MV-4-11 (cell line): ENCODE measurements at places on chromosomes 4 and X.
A peak's percentile ranks its signal among the peaks of the same experiment; 100 is the strongest.

DNA sequence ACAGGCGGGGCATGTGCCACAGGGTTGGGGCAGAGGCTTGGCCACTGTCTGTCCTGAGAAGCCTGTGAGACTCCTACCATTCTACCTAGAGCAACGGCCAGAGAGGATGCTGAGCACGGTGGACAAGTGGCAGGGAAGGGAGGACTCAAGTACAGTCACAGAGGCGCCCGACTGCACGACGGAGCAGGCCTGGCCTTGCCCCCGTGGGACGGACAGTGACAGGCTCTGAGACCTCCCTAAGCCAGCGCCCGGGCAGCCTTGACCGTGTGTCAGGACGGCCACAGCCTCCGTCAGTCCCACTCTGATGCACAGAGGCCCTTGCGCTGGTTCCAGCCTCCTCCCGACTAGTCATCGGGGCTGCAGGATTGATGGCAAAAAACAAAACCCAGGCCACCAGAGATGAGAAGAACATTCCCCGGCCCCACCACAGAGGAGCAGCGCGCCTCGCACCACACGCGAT lies 36.7 kb upstream of the MXD4 start:
- no peak for DNase-seq

DNA sequence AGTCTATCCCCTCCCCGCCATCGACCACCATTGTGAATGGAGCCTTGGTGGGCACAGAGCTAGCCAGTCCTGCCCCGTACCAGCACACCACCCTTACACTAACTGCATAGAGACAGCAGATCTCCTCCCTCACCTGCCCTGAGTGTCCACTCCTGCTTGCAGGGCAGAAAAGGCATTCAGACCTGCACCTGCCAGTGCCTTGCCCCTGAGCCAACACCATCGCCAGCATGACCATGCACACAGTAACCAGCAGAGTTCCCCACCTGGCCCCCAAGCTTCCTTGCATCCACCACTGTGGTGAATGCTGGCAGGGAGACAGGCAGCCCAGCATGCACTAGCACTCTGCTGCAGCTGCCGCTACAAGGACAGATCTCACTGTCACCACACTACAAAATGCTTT lies 397.1 kb downstream of the KLHL4 start:
- DNase-seq: no peak

DNA sequence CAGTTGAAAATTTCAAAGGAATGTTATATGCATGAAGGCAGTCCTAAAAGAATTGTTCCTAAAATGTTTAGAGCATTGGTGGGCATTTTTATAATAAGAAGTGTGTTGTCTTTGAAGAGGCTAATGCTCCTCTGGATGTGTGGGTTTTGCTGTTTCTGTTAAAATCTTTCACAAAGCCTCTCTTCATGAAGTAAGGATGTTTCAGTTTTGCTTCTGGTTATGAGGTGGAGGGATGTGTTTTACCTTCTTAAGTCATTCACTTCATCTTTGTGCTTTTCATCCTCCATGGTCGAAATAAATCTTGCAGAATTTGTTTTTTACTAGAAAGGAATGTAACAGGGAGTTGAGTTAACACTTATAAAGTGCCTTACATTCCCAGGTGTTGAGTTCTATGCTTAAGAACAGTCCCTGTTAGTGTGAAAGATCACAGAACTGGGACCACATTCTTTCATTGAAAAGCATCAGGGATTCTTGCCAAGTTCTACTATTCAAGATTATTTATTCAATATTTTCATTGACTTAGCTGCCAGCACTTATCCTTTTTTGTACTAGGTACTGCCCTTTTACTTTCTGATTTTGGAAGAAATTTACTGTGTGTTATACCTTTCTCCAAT lies 21.1 kb downstream of the FHIP1A start:
- no peak for DNase-seq

DNA sequence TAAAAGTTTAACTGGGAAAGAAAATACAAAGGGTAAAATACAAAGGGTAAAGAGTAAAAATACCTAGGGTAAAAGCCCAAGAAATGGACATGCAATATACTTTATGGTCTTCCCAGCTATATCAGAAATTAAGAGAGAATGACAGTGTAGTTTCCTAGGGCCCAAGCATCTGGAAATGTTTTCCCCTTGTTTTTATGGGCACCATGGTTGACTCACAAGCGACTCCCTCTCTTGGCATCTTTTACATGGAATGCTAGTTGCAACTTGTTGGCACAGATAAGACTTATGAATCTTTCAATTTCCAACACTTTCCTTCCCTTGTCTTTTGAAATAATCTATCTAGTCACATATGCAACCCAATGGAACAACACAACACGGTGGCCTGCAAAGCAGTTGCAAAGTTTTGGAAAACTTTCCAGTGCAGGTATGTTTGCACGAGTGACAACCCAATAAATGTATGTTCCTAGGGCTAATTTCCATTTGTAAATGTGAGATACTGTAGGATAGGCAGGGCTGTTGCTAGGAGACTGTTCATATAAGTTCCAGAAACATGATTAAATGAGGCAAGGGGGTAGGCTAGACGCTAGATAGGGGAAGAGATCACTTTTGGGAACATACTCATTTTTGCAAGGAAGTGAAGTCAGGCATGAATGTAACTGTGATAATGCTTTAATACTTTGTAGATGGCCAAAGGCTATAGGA lies 36.4 kb upstream of the CWH43 start:
- no peak for DNase-seq

DNA sequence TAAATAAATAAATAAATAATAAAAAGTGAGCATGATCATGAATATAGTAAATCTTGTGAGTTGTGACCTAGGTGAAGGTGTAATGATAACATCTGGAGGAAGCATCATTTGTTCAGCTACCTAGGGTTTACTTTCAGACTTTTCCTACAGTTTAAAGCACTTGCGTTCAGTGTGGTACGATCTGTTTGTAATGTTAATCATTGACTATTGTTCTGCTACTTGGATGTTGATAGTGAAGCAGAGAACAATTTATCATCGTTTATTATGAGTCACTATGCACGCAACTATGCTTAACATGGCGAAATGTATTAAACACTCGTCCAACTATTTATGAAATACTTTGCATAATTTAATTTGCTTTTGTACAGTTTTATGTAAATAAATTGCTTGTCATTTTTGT lies 426.2 kb downstream of the PCDH7 start:
- no peak for DNase-seq

GRCh38 chrX:44400588-44400987 lies 57.1 kb upstream of the EFHC2 start:
- peak; percentile 1 for DNase-seq

- DNase-seq: no peak
These were observed 6.6 kb upstream of the CXXC4 start for GRCh38 chr4:104501290-104501689.

- DNase-seq: no peak
These were observed 587 bp downstream of the CD99 start for GRCh38 chrX:2691543-2692220.

GRCh38 chrX:26915064-26915463 lies 548.1 kb downstream of the PPP4R3C start:
- no peak for DNase-seq

DNA sequence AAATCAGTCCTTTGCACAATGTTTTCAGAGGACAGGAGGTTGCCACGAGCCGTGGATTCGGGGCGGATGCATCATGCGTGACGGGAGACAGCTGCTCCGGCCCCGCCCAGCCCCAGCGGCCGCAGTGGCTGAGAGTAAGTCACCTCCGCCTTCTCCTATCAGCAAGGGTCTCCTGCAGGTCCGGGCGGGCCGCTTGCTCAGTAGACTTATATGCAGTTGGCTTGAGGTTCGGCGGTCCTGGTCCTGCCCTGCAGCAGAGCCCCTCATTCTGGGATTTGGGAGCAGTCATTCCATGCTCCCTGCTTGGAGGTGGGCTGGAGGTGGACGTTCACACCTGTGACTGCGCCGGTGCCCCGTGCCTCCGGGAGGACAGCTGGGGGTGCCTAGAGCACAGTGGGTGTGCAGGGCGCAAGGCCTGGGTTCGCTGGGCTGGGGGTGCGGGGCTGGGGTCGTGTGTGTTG lies 86.3 kb upstream of the ADRA2C start:
- DNase-seq: no peak

GRCh38 chrX:46573331-46573891 lies at the start of gene CHST7:
TSS of gene CHST7 (plus strand) at chrX:46573765. CDS start at chrX:46573932, 167 bp downstream.
- DNase-seq: no peak

- DNase-seq: no peak
These were observed 64.2 kb downstream of the SPINK2 start for GRCh38 chr4:56757261-56757746.

DNA sequence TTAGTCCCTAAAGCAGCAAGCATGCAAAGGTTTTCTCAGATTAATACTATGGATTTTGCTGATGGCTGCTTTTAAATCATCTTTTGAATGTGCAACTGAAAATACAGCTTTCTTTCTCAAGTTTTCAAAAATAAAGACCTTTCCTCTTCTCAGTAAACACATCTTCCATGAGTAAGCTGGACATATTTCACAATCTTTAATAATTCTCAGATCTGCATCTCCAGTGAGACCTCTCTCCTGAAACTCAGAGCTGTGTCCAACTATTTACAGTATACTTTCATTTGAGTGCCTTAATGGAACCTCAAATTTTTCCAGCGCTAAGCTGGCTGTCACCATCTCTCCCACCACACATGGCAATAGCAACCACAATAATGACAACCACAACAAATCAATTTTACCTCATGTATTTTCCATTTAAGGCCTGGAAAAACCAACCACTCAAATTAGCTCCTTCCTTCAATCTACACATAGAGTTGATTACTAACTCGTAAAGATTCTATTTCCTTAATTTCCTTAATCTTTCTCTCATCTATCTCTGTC lies 192.4 kb upstream of the RPL34 start:
- DNase-seq: no peak

DNA sequence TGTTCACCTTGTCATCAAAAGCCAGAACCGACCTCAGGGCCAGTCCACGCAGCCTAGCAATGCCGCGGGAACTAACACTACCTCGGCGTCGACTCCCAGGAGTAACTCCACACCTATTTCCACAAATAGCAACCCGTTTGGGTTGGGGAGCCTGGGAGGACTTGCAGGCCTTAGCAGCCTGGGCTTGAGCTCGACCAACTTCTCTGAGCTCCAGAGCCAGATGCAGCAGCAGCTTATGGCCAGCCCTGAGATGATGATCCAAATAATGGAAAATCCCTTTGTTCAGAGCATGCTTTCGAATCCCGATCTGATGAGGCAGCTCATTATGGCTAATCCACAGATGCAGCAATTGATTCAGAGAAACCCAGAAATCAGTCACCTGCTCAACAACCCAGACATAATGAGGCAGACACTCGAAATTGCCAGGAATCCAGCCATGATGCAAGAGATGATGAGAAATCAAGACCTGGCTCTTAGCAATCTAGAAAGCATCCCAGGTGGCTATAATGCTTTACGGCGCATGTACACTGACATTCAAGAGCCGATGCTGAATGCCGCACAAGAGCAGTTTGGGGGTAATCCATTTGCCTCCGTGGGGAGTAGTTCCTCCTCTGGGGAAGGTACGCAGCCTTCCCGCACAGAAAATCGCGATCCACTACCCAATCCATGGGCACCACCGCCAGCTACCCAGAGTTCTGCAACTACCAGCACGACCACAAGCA lies 898 bp downstream of the UBQLN2 start:
- DNase-seq: no peak

- no peak for DNase-seq
These were observed 170.1 kb downstream of the AFAP1 start for GRCh38 chr4:7769396-7770223.

- peak; percentile 39 for DNase-seq
These were observed 5.4 kb downstream of the SCARB2 start for GRCh38 chr4:76208005-76208765.

DNA sequence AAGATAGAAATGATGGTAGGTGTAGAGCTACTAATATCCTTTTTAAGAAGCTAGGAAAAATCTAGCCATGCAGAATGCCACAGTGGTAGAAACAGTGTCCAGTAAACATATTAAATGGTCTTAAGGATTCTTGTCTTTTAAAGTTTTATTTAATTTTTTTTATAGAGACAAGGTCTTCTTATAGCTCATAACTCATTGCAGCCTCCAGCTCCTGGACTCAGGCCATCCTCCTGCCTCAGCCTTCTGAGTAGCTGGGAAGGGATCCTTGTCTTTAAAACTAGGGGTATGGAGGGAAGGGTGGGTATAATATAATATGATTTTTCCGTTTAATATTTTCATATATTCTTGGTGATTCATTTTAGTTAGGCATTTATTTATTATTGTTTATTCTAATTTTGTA lies 3.8 kb downstream of the TMEM165 start:
- no peak for DNase-seq

GRCh38 chr4:19437008-19437407 lies 814.7 kb upstream of the SLIT2 start:
- no peak for DNase-seq

GRCh38 chrX:134294548-134294947 lies 57.6 kb downstream of the CCDC160 start:
- DNase-seq: no peak

DNA sequence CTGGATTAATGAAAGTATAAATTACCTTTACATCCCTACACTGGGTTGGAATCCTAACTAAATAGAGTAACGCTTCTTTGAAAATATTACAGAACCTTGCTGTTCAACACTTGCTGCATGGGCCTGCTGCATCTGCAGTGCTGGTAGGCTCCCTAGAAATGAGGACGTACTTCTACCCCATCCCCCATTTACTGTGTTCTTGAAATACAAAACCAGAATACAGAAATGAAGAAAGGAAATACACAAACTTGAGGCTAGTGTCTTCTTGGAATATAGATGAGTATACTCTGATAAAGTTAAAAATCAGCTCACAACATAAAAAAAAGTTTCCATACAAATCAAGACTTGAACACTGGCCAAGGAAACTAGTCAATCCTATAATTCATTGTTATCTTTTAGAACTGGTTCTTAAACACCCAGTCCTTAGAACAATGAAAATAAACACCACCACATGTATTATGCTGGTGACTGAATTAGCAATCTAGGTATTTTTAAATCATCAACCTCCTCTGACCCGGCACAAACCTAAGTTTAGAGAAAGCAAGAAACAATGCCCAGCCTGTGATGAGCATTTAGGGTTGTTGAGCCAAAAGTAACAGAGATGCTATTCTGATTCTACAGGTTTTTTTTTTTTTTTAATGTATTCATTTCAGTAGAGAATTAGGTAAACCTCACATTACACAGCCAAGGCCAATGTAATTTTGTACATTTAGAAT lies 49.7 kb downstream of the ATP8A1 start:
- no peak for DNase-seq

GRCh38 chr4:95231681-95232080 lies 317.1 kb downstream of the UNC5C start:
- DNase-seq: no peak

GRCh38 chrX:47648376-47648775 lies 2.0 kb downstream of the ELK1 start:
- DNase-seq: no peak

GRCh38 chrX:108071578-108071977 lies 19.8 kb downstream of the PSMD10 start:
- DNase-seq: no peak
